Activated CD4-positive, alpha-beta T cell treated with anti-CD3 and anti-CD28 coated beads, Interleukin-2, Interleukin-4, amounts not matched to agents 100 ng/mL and 50 ng/mL, durations not matched to agents 16 hours and 8 hours (primary cell): ENCODE measurements at places on chromosomes 3 and 15.

DNA sequence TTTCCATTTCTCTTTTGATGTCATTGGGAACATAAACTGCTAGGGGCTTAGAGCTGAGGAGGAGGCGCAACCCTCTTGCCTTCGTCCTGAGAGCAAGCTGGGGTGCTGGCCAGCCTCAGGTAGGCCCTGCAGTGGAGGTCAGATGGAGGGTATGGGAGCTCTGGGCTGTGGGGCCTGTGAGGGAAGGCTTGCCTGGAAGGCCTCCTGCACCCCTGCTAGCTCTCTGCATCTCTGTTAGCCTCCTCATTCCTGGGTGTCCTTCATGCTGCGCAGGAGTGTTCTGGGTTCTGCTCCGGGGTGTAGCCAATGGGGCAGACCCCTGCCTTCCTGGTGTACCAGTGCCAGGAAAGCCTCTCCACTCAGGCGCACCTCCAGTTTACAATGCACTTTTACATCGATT, 11.8 kb downstream of the GP5 start:
- no peak for DNase-seq

GRCh38 chr3:107978131-107979055, 112.4 kb downstream of the CD47 start:
- no peak for DNase-seq

DNA sequence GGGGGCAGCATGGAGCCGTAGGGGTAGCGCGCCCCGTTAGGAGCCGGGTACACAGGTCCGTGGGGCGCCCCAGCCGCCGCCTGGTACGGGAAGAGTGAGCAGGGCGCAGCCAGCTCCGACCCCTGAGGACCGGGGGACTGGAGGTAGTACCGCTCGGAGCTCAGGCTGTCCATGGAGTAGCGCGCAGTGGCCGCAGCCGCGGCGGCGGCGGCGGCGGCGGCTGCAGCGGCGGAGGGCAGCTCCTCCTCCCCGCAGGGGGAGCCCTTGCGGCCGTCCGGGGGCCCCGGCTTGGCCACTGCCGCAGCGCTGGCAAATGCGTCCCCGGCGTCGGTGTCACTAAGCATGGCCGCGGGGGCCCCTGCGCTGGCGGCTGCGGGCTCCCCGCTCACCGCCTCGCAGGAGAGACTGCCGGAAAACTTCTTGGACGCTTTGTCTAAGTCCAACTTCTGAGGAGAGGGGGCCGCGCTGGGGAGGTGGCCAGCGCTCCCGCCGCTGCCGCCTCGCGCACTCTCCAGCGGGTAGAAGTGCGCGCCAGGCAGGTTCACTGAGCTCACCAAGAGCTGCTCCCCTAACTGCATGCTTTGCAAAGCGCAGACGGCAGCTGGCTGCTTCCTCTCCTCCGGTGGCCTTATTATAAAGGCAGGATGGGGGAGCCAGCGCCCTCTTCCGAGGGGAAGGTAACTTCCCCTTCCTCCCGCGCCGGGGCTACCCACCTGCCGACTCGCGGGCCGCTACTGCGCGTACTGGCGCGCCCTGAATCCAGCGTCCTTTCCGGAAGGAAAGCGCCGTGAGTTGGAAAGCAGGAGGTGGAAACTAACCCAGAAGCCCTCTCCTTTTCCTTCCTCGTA, at the start of gene EOMES:
TSS of gene EOMES (minus strand) at position 607 of the 848 bp plus-strand sequence. CDS start at position 578, 29 bp downstream.
- peak; percentile 77 for DNase-seq

DNA sequence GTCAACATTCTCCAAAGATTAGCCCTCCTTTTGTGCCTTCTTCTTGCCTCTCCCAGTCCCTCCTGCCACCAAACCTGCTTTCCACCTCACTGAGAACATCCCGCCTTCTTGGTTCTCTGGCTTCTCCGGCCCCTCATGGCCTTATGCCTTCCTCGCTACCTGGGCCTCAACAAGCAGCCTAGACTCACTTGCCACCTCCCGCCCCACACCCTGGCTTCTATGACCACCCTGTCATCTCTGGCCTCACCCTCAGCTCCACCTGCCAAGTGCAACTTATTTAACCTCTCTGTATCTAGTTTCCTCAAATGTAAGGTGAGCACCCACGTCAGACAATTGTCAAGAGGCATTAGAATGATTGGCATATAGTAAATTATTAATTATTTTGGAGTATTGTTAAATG, 68.8 kb upstream of the MEX3B start:
- no peak for DNase-seq
